ENCODE measurements at places on chromosomes 6 and 20.

- no peak for DNase-seq
Measured at GRCh38 chr6:146295695-146296094, 247.9 kb upstream of the RAB32 start.

DNA sequence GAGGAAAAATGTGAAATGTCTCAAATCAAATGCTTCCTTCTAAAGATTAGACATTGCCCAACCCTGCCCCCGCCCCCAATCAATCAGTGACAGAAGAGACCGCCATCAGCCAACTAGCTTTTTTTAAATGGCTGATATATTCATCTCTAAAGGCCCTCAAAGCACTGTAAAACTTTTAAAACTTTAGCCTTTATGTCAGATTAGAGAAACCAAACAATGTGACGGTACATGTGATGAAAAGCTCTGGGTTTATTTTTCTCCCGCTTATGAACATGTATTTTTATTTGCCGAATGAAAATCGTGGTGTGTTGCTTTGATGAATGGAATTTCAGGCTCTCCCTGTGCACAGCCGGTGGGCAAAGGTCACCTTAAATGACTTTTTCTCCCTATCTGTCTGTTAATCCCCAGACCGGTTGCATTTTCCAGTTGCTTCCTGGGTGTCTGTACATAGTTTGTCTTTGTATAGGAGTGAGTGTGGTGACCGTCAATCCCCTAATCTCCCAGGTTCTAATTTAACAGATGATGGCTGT, 38.5 kb downstream of the TBC1D7 start:
- no peak for DNase-seq

DNA sequence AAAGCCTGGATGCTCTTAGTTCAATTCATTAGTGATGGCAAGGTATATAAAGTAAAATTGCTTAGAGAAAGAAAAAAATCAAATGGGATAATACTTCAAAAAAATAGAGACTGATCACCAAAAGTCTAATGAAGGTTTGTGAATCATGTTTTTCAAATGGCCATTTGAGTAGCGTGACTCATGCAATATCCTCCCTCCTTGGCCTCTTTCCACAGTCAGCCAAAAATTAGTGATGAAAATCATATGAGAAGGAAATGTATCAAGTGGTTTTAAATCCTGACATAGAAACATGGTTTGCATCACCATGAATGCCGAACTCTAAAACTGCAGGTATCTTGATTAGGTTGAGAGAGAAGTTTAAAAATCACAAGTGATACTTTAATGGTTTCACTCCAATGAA, 1.2 kb upstream of the COL19A1 start:
- no peak for DNase-seq

DNA sequence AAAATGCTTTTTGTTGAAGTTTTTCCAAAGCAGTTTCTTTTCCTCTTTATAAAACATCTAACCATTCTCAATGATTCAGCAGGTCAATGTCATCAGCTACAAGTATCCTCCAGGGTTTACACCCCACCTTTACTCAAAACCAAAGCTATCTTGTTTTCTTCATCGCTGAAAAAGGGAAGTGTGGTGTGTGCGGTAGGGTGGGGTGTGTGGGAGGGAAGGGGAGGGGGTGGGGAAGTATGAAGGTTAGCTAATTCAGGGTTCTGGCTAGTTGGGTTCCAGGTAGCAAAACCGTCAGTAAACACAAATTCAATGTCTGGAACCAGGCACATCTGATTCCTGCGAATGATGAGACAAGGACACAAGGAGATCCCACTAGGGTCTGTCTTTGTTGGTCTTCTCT, 189.6 kb downstream of the GJA10 start:
- DNase-seq = peak; percentile 64

DNA sequence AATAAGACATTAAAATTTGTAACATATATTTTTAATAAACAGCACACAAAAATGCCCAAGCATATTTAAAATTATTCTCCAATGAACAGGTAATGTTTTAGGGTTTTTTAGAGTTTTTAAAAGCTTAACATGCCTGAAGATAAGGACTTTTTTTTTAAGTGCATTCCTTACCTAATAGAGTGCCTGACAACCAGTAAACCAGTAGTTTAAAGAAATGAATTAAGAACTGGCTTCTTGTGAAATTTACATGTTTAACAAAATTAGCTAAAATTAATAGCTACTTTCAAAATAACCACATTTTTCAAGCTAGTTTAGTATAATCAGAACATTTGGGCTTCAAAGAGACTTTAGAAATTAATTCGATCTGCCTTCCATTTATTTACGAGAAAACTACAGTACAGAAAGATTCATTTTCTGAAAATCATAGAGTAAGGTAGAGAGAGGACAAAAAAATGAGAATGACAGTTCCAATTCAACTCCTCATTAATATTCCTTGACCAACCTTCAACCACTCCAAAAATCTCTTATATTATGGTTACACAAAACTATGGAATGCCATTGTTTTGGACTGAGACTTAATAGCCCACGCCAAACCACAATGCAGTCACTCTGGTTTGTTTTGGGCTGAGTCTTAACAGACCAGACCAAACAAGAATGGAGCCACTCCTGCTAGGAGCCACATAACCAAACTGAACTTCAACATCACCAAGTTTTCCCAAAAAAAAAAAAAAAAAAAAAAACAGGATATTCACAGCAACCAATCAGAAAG, 5.7 kb upstream of the PLN start:
- no peak for DNase-seq

DNA sequence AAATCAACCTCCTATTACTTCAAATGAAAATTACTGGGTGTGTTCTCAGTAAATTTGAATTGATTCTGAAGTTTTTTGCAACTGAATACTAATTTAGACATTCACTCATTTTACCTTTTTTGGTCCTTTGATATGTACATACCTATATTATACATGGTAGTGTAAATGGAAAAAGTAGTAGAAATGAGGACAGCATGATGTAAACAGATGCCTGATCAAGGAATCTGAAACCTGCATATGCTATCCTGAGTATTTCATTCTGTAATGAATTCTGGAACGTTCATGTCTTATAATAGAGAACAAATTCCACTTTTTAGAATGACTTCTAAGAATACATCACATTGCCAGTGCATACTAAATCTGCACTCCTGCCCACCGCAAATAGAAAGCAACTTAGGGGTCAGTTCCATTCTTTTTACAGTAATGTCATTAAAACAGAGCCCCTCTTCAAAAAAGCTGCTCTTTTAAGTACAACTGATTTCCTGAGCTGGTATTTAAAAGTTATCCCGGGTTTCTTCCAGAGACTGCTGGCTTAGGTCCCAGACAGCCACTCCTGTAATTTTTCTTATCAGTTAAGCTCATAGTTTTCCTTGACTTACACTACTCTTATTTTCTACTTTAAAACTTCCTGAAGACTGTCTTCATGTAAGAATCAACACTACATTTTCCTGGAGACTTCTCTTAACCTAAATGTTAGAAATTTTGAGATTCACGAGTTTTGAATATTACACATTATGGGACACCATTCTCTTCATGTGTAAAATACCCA, 48.4 kb downstream of the MAP3K7 start:
- no peak for DNase-seq

- no peak for DNase-seq
Measured at GRCh38 chr20:4040283-4041179, 25.2 kb upstream of the RNF24 start.

DNA sequence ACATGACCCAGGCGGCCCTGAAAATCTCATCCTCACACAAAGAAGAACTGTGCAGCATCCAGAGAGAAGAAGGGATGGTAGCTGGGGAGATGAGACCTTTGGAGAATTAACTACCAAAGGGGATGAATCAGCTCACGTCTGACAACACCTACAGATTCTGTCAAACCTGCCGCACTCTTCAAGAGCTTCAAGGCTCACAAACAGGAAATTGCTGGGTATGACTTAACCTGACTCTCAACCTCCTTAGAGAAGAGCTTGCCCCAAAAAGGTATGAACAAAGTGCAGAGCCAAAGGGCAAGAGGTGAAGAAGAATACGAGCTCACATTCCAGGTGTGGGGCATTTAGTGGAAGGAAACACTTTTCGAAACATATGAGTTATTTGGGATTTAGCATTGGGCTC, 139.8 kb downstream of the BACH2 start:
- DNase-seq = no peak

- DNase-seq = no peak
Measured at GRCh38 chr20:37521061-37521771, at the start of gene NNAT. Gene NNAT, plus strand, starts transcription at chr20:37521250. Its CDS starts 82 bp downstream, at chr20:37521332.
